ENCODE measurements at places on chromosomes 11 and 22.
A peak's percentile ranks its signal among the peaks of the same experiment; 100 is the strongest.

- H3K27ac ChIP-seq, result peak overlapping the region; percentile 98
- H3K36me3 ChIP-seq, result peaks cover 57% of the 10 kb centered on the region
- H3K4me1 ChIP-seq, result peaks cover 43% of the 10 kb centered on the region
- DNase-seq, result peak; percentile 61
Measured at GRCh38 chr11:83063073-83063754, 8.5 kb downstream of the RAB30 start.

DNA sequence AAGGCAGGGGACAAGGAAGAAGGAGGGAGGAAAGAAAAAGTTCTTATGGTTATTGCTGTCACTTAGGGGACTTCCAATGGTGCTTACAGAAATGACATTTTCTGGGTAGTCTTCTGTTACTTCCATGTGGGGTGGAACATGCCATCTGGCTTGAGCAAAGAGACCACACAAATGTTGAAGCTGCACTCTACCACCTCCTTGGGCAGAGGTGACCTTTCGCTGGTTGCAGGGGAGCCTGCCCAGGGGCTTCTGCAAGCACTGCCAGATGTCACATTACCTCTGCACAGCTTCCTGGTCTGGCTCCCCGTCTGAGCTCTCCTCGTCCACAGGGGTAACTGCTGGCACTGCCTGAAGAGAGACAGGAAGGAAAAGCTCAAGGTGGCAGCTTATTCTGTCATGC lies 32.6 kb upstream of the APOA1 start:
- peaks cover 40% of the 10 kb centered on the region for H3K36me3 ChIP-seq
- peak overlapping the region; percentile 71 for H3K27ac ChIP-seq
- DNase-seq, result no peak
- H3K4me3 ChIP-seq, result no peak overlapping the region
- peaks cover 10% of the 10 kb centered on the region for H3K4me1 ChIP-seq

DNA sequence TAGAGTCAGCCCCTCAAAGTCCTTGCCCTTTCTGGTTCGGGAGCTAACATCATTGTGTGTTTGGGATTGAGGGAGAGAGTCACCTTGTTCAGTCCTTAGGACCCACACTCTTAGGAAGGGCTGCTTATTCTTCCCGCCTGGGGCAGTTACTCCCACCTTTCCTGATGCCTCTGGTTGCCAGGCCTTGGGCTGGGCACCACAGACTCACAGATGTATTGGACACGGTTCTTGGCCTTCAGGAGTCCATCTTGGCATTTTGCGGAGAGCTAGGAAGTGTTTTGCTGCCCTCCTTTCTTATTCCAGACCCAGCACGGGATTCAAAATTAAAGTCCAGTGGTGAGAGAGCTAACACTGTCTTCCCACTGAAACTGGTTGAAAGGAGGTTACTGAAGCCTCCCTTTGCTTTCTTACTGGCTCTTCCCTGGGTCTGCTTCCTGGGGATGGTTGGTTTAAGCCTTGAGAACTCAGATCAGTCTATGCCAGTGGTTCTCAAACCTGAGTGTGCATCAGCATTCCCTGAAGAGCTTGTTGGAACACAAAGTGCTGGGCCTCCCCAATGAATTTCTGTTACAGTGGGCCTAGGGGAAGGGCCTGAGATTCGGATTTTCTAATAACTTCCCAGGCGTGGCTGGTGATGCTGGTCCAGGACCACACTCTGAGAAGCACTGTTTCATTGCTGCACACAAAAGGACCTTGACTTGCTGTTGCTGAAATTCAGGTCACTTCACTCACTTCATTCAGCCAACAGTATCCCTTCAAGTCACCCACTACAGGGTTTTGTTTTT lies 1.4 kb downstream of the OSBP2 start:
- H3K4me3 ChIP-seq, result peak overlapping the region; percentile 20
- no peak for DNase-seq
- peaks cover 5% of the 10 kb centered on the region for H3K4me1 ChIP-seq
- H3K27ac ChIP-seq, result no peak overlapping the region
- H3K36me3 ChIP-seq, result no peaks in the 10 kb centered on the region

- no peaks in the 10 kb centered on the region for H3K36me3 ChIP-seq
- DNase-seq, result peak; percentile 76
- no peak within 1 kb of the TSS for H3K27ac ChIP-seq
- peak within 1 kb of the TSS; percentile 55 for H3K4me3 ChIP-seq
- H3K4me1 ChIP-seq, result peaks cover 9% of the 10 kb centered on the region
Measured at GRCh38 chr11:120511116-120511819, at the start of gene GRIK4. Gene GRIK4, plus strand, starts transcription at chr11:120511748. Its CDS starts 148,571 bp downstream, at chr11:120660319.

GRCh38 chr11:58775066-58775708 lies 43.4 kb upstream of the GLYAT start:
- H3K27ac ChIP-seq, result no peak overlapping the region
- H3K4me1 ChIP-seq, result peaks cover 3% of the 10 kb centered on the region
- no peak overlapping the region for H3K4me3 ChIP-seq
- H3K36me3 ChIP-seq, result no peaks in the 10 kb centered on the region

DNA sequence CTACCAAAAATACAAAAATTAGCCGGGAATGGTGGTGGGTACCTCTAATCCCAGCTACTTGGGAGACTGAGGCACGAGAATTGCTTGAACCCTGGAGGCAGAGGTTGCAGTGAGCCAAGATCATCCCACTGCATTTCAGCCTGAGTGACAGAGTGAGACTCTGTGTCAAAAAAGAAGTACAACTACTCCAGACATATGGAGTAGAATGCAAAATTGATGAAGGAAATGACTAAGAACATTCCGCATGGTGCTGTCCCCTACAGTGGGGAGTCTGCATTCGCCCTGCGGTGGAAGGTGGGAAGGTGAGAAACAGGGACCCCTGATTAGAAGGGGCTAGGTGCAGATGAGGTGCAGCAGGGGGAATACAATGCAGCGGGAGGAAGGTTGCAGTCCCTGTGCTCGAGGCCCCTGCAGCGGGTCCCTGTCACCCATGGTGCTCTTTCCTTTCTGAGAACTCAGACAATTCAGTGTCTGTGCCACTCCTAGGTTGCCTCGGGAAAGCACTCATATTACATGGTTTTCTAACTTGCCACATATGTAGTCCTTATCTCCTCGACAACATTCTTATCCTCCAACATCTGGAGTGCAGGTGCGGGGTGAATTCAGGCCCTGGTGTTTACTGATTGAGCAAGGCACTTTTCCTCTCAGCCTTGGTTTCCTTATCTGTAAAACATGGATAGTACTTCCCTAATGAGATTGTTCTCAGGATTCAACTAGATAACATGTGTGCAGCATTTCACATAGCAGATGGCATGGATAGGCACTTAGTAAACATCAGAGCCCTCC lies 5.2 kb downstream of the POLD4 start:
- H3K4me3 ChIP-seq, result peak overlapping the region; percentile 33
- peaks cover 62% of the 10 kb centered on the region for H3K4me1 ChIP-seq
- H3K36me3 ChIP-seq, result peaks cover 15% of the 10 kb centered on the region

GRCh38 chr11:33944693-33945424 lies 53.0 kb upstream of the LMO2 start:
- H3K27ac ChIP-seq, result no peak overlapping the region
- no peaks in the 10 kb centered on the region for H3K27me3 ChIP-seq
- no peak overlapping the region for H3K4me3 ChIP-seq
- H3K4me1 ChIP-seq, result peaks cover 23% of the 10 kb centered on the region

- DNase-seq, result no peak
- peaks cover 1% of the 10 kb centered on the region for H3K36me3 ChIP-seq
- H3K27me3 ChIP-seq, result no peaks in the 10 kb centered on the region
- no peak overlapping the region for H3K4me3 ChIP-seq
- peaks cover 15% of the 10 kb centered on the region for H3K4me1 ChIP-seq
Measured at GRCh38 chr11:46105134-46105628, 16.1 kb downstream of the PHF21A start.

GRCh38 chr11:71173709-71174108 lies 78.7 kb downstream of the SHANK2 start:
- H3K27ac ChIP-seq, result no peak overlapping the region
- no peak for DNase-seq
- H3K4me1 ChIP-seq, result no peaks in the 10 kb centered on the region
- no peak overlapping the region for H3K4me3 ChIP-seq
- peaks cover 54% of the 10 kb centered on the region for H3K27me3 ChIP-seq
- no peaks in the 10 kb centered on the region for H3K36me3 ChIP-seq

GRCh38 chr22:26998129-26998528 lies 340.7 kb downstream of the MIAT start:
- H3K4me1 ChIP-seq, result no peaks in the 10 kb centered on the region
- H3K36me3 ChIP-seq, result no peaks in the 10 kb centered on the region
- peaks cover 19% of the 10 kb centered on the region for H3K27me3 ChIP-seq
- no peak for DNase-seq
- no peak overlapping the region for H3K4me3 ChIP-seq
- H3K27ac ChIP-seq, result no peak overlapping the region

GRCh38 chr22:27238935-27239510 lies 562.5 kb downstream of the MN1 start:
- no peaks in the 10 kb centered on the region for H3K4me1 ChIP-seq
- H3K36me3 ChIP-seq, result no peaks in the 10 kb centered on the region
- no peak for DNase-seq
- H3K27me3 ChIP-seq, result peaks cover 14% of the 10 kb centered on the region

DNA sequence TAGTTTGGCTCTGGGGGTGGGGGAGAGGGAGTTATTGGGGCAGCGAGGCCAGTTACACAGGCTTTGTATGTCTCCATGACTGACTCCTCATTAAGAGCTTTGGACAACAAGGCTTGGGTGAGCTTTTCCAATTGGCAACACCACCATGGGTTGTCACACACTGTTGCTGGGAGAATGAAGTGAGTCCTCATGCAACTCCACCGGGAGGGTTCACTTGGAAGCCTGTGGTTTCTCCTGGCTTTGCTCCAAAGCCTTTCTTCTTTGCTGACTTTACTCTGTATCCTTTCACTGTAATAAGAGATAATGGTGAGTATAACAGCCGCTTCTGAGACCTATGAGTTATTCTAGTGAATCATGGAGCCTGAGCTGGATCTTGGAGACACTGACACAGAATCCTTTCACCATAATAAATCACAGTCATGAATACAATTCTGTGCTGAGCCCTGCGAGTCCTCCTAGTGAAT lies 24.9 kb downstream of the EIF3F start:
- no peak overlapping the region for H3K4me3 ChIP-seq
- H3K27ac ChIP-seq, result no peak overlapping the region
- no peaks in the 10 kb centered on the region for H3K36me3 ChIP-seq
- H3K27me3 ChIP-seq, result peaks cover 27% of the 10 kb centered on the region

GRCh38 chr22:24474649-24475255 lies 20.4 kb upstream of the UPB1 start:
- H3K4me1 ChIP-seq, result peaks cover 13% of the 10 kb centered on the region
- H3K4me3 ChIP-seq, result no peak overlapping the region
- no peaks in the 10 kb centered on the region for H3K27me3 ChIP-seq

GRCh38 chr22:36287881-36288515 lies 35.1 kb downstream of the APOL1 start:
- peaks cover 11% of the 10 kb centered on the region for H3K4me1 ChIP-seq
- no peaks in the 10 kb centered on the region for H3K27me3 ChIP-seq
- H3K36me3 ChIP-seq, result peaks cover 53% of the 10 kb centered on the region
- DNase-seq, result no peak

- H3K4me1 ChIP-seq, result peaks cover 7% of the 10 kb centered on the region
- no peak overlapping the region for H3K27ac ChIP-seq
- DNase-seq, result peak; percentile 29
- peaks cover 46% of the 10 kb centered on the region for H3K27me3 ChIP-seq
- H3K36me3 ChIP-seq, result no peaks in the 10 kb centered on the region
Measured at GRCh38 chr11:1628506-1629325, 859 bp upstream of the KRTAP5-5 start.

DNA sequence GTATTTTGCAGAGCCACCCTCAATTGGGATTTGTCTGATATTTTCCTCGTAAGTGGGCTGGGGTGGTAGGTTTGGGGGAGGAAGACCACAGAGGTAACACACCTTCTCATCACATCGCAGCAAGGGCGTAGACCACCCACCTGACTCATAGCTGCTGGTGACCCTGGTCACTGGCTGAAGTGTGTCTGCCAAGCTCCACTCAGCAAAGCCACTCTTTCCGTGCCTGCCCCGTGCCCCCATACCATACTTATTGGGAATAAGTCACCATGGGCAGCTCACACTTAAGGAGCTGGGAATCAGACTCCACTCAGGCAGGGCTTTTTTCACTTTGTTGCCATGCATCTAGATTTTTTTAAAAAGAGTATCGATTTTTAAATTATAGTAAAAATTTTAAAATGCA lies 111.6 kb downstream of the PHF21B start:
- H3K4me3 ChIP-seq, result no peak overlapping the region
- DNase-seq, result no peak
- H3K27me3 ChIP-seq, result peaks cover 4% of the 10 kb centered on the region

DNA sequence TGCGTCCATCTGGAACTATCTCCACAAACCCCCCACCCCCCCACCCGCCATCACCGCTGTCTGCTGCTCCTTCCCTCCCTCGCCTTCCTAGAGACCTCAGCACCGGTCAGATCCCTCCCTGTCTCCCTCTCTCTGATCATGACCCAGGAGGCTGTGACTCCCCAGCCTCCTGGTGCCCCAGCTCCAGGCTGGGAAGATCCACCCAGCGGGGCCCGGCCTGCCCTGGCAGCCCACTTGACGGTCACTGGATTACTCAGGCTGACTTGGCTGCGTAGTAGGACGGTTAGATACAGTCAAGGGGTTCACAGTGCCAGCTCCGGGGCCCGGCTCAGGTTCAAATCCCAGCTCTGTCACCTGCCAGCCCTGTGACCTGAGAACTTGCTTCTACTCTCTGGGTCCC lies 59.3 kb downstream of the ANO1 start:
- no peak overlapping the region for H3K27ac ChIP-seq
- DNase-seq, result no peak
- H3K36me3 ChIP-seq, result no peaks in the 10 kb centered on the region
- H3K4me1 ChIP-seq, result peaks cover 6% of the 10 kb centered on the region
- H3K27me3 ChIP-seq, result peaks cover 28% of the 10 kb centered on the region
- no peak overlapping the region for H3K4me3 ChIP-seq

- no peak for DNase-seq
- H3K4me3 ChIP-seq, result no peak overlapping the region
- H3K36me3 ChIP-seq, result peaks cover 12% of the 10 kb centered on the region
Measured at GRCh38 chr11:72084076-72084475, 3.4 kb downstream of the LRRC51 start.

DNA sequence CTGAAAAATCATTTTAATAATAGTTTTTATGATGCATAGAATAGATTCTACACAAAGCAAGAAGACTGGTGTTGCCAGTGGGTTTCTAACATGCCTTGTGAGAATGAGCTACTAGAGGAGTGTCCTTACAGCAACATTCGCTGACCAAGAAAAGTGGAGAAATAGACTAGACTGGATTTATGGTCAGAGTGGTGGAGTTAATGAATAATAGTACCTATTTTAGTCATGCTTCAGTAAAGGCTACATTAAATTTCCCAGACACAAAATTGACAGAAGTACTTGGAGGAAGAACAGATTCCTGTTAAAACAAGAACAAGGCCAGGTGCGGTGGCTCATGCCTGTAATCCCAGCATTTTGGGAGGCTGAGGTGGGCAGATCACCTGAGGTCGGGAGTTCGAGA lies 539.2 kb downstream of the ETS1 start:
- H3K4me3 ChIP-seq, result no peak overlapping the region
- H3K4me1 ChIP-seq, result peaks cover 25% of the 10 kb centered on the region
- no peak for DNase-seq
- H3K36me3 ChIP-seq, result no peaks in the 10 kb centered on the region
- H3K27ac ChIP-seq, result no peak overlapping the region

- no peaks in the 10 kb centered on the region for H3K4me1 ChIP-seq
- no peak for DNase-seq
- H3K27me3 ChIP-seq, result no peaks in the 10 kb centered on the region
- no peak overlapping the region for H3K27ac ChIP-seq
- no peaks in the 10 kb centered on the region for H3K36me3 ChIP-seq
Measured at GRCh38 chr11:123374622-123374968, 55.5 kb upstream of the GRAMD1B start.

Data from stimulated activated naive B cell treated with anti-CD40 and anti-IgM and Interleukin-4, amounts not matched to agents 10 μg/mL and 1 μg/mL and 100 μg/mL, for 72 hours (primary cell).